ENCODE measurements at places on chromosomes 4 and X.

- no peak for DNase-seq
Measured at GRCh38 chrX:46876901-46877300, 35.3 kb upstream of the JADE3 start.

- DNase-seq: no peak
Measured at GRCh38 chr4:47040828-47041227, 9.5 kb downstream of the GABRB1 start.

- DNase-seq: no peak
Measured at GRCh38 chrX:3545901-3546300, 167.5 kb downstream of the PRKX start.

GRCh38 chr4:76087007-76087769, 12.7 kb downstream of the ART3 start:
- no peak for DNase-seq

DNA sequence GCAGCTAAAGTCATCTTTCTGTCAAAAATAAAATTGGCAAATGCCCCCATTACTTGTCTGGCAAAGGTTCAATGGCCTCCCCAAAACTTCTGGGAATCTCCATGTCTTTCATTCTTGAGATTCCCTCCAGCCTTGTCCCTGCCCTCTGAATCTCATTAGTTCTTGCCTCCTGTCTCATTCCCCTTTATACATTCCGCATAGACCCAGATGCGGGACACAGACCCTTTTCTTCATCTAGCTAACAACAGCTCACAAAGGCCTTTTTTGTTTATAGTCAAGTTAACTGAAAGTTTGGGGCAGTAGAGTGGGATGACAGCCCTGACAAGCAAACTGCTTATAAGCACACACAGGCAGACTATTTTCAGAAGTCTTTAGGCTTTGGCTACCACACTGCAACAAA, 306.1 kb upstream of the FAM241A start:
- DNase-seq: no peak

GRCh38 chr4:184384056-184384809, 90.1 kb downstream of the IRF2 start:
- no peak for DNase-seq

DNA sequence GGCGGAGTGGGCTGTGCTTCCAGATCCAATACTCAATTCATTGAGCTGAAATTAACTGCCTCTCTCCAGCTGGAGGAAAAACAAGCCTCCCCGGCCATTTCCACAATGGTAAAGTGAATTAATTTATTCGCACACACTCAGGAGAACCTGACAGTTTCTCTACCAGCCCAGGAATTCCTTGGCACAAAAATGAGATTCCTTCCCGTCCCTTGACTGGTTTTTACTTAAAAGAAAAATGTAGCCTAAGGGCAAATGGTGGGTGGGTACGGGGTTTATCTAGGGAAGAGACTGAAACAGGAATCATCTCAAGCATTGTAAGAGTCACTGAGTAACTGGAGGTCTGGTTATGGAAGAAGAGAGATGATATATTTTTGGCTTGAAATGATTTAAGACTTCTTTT, 102.7 kb downstream of the VCX3A start:
- DNase-seq: no peak

- no peak for DNase-seq
Measured at GRCh38 chrX:108312957-108313356, 125.3 kb downstream of the COL4A6 start.

DNA sequence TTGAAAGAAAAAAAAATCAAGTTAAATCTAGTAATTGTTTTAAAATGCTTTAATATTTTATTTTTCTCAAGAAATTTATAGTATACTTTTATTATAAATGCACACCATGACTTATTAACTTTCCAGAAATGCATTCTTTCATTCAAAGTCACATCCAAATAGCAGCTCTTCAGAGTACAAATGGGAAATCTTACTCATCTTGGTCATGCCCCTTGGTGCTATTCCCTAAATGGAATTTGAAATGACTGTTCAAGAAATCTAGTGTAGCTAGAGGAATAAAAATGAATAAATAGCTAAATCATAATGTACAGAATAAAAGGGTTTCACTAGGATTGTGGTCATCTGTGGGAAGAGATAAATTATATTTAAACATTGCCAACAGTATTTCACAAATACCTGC, 1139.7 kb downstream of the PCDH18 start:
- no peak for DNase-seq

DNA sequence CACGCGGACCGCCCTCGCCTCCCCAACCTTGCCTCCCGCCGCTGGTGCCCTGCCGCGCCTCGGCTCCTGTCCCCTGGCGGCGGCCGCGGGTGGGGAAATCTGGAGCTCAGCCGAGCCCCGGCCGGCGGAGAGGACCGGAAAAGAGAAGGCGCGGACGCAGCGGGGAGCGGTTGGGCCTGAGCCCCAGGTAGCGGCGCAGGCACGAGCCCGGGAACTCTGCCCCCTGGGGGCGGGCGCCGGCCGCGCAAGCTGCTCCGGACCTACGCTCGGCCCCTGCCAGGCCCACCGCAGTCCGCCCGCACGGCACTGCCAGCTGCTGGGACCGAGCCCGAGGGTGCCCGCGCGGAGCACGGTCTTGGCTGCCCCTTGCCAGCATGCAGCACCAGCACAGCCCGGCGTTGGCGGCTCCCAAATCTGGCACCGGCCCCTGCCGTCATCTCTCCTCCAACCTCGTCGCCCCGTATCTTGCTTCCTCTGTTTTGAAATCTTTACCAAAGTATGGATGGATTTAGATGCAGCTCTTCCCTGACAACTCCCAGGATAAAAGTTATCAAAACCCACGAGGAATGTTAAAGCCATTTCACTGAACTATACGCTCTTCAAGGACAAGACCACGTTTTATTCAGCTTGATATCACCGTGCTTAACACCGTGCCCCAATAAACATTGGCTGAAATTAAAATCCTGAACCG, at the start of gene PRSS12:
PRSS12 (minus strand) TSS at position 161 of the 691 bp plus-strand sequence. CDS start 283 bp downstream, outside the sequence.
- DNase-seq: peak; percentile 80

DNA sequence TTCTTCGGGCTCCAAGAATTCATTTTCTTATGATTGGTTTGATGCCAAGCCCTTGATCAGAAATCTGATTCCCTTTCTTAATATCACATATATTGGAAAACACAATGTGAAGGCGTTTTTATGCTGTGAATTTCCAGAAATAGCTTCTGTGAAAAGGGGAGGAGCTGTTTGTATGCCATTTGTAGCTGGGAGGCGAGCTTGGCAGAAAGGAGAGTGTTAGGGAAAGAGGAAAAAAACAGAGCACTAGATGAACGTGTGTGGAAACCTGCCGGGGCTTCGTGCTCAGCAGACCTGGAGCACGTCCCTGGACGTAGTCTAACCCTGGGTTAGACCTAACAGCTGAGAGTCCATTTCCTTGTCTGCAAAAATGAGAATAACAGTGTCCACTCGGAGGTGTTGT, 3.4 kb downstream of the CLCN4 start:
- no peak for DNase-seq

DNA sequence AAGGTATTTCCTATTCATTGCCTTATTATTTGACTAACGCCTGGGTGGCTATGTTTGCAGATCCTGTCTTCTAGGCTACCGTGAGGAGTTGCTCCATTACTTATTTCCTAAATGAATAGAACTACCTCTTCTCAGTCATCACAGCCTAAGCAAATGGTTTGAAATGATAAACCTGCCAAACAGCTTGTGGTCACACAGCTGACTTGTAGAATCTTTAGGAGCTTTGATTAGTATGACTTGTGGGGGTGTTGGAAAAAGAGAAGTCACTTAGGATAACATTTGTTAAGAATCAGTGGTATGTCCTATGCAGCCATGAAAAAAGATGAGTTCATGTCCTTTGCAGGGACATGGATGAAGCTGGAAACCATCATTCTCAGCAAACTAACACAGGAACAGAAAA, 169.3 kb downstream of the PPARGC1A start:
- DNase-seq: no peak

DNA sequence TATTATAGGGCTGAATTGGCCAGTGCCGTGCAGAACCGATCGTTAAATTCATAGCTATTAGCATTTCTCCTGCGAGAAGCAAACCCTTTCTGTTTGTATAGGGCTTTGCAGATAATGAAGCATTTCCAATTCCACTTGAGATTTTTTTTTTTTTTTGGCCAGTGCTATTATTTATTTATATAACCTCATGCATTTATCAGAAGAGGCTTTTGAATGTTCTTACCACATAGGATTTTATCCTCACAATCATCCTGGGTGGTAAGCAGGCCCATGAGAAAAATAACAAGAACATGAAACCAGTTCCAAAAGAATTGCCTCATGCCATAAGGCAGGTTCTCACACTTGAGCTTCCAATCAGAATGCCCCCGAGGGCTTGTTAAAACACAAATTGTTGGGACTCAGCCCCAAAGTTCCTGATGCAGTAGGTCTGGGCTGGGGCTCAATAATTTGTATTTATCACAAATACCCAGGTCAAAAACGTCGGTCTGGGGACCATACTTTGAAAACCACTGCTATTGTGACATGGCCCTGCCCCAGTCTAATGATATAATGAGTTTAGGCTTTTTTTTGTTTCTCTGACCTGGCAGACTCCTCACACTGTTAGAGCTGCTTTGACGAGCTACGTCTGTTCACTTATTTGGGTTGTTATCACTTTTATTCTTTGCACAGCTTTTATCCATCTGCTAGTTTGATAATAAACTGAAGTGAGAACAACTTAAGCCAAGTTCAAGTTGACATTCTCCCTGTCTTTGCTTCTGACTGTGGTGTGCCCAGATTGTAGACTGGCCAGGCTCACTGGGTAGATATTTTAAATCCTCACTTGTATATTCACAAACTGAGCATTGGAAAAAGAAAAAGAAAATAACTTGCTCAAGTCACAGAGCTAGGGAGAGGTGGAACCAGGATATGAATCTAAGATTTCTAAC, 20.1 kb downstream of the SUPT20HL1 start:
- DNase-seq: no peak

GRCh38 chr4:167290678-167291077, 56.4 kb upstream of the SPOCK3 start:
- DNase-seq: no peak

DNA sequence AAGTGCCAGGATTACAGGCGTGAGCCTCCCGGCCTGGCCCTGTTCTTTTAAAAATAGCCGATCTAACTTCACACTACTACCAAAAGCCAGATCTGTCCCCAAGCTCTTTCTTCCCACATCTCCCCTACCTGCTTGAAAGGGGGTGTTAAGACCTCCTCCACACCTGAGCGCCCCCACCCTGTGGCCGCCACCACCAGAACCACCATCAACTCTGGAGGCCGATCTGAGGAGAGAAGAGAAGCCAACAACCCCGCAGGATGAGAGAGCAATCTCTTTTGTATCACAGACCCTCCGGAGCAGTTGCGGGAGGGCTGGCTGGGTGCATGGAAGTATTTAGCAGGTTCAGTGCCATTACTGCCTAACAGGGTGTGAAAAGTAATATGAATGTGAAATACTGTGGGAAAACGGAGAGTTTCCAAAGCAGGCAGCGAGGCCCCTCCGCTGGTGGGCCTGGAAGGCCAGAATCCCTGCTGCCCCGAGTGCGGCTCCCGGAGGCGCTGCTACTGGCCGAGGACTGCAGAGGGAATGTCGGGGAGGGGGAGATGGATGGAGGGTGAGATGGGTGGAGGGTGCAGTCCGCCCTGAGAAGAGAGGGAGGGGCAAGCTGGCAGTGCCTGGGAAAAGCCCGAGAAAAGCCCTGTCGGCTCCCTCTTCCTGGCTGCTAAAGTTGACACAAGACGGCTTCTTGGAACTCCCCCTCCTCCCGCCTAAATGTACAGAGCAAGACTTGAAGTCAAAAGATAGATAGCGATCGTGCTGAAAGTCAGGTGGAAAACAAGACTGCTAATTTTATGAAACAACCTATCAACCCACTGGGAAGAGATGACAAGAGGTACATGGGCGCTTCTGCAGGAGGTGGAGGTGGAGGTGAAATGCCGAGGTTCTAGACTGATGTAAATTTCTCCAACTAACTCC, 22.3 kb downstream of the HAND2 start:
- no peak for DNase-seq

DNA sequence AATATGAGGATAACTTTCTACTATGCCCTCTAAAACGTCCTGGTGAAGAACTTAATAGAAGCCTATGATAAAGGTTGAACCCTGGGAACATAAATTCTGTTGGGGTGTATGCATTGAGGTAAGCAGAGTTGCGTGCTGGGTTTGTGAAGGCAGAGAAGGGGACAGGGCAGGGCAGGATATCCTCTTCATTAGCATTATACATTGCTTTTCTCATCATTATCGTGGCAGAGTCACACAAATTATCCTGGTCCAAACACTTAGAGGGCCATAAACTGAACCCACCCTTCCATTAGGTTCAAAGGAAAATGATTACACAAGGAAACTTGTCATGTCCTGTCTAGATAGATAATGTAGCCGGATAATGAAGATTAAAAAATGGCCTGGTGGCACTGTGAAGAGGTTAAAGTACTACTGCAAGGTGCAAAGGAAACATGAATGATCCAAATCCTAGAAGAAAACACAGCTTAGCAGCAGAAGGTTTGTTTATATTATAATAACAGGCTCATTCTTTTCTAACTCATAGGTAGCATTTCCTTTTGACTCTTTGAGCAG, 189.1 kb downstream of the SPCS3 start:
- no peak for DNase-seq

DNA sequence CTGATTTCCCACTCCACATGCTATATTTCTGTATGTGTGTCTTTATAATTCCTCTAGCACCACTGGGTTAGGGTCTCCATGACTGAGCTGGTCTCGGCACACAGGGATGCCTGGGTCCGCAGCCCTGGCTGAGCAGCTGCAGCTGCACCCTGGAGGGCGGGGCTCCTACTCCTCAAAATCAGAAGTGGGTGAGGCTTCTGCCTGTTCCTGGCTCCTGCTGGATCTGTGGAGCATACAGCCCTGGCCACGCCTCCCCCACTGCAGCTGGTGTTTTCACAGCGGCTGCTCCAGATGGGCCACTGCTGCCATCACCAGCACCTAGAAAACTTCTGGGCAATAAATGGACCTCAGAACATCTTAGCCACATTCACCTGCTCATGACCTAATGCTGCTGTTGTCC, 30.9 kb downstream of the SPCS3 start:
- DNase-seq: no peak

GRCh38 chr4:168200685-168201084, 108.3 kb downstream of the ANXA10 start:
- no peak for DNase-seq

- no peak for DNase-seq
Measured at GRCh38 chrX:77510007-77510406, 62.8 kb downstream of the FGF16 start.

- no peak for DNase-seq
Measured at GRCh38 chr4:108031427-108032083, 41.9 kb downstream of the HADH start.

GRCh38 chrX:139930916-139931645, 1.8 kb downstream of the ATP11C start:
- DNase-seq: no peak
